ENCODE measurements at places on chromosomes 5 and 9. TPM values are rescaled to one million over a fixed set of nuclear protein-coding genes. Genes with fewer than 3 reads are reported as not detected.

EDIL3 gene
- 75.6 TPM for total RNA-seq

NUTM2F gene
- total RNA-seq: not detected

GEMIN5 gene
- 32.2 TPM for total RNA-seq

FOXD4 gene
- total RNA-seq: 0.82 TPM

ZNF483 gene
- total RNA-seq: 52.1 TPM

Measured in camera-type eye (tissue), 1 donor.